ENCODE measurements at places on chromosomes 2 and 18.

- DNase-seq = no peak
These were observed 36.4 kb downstream of the EMILIN2 start for GRCh38 chr18:2883076-2883735.

DNA sequence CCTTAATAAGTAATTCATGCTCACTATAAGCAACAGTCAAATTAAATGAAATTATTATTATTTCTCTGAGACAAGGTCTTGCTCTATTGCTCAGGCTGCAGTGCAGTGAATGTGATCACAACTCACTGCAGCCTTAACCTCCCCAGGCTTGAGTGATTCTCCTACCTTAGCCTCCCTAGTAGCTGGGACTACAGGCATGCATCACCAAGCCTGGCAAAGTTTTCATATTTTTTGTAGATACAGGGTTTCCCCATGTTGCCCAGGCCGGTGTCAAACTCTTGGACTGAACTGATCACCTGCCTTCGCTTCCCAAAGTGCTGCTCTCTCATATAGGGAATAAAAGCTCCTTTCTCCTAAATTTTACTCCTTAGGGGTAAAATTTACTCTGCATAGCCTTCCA, 74.9 kb upstream of the GAREM1 start:
- DNase-seq = no peak

DNA sequence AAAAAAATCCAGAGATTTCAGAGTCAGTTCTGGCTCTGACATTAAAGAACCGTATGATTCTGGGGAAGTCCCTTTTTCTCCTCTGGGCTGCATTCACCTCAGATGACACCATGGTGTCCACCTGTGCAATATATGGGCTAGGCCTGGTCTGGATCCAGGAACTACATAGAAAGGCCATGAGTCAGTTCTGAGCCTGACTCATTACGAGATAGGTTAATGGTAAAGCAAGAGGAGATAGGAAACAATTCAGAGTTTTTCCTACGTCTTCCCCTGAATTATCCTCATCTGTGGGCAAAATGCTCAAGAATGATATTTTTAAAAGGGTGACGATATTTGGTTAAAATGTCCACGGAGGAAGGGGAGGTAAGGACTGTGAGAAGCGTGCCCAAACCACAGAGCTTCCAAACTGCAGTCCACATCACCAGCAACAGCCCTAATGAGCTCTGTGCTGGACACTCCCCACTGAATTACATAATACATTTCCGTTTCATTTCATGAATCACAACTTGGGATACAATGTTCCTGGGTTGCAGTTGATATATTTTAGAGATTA, 180.1 kb upstream of the OSR1 start:
- DNase-seq = no peak

- no peak for DNase-seq
These were observed 168.0 kb downstream of the RPIA start for GRCh38 chr2:88859461-88859860.

- no peak for DNase-seq
These were observed 92.9 kb downstream of the MAP4K4 start for GRCh38 chr2:101790416-101790815.

- DNase-seq = no peak
These were observed 128.7 kb downstream of the NCKAP5 start for GRCh38 chr2:133439565-133439920.

DNA sequence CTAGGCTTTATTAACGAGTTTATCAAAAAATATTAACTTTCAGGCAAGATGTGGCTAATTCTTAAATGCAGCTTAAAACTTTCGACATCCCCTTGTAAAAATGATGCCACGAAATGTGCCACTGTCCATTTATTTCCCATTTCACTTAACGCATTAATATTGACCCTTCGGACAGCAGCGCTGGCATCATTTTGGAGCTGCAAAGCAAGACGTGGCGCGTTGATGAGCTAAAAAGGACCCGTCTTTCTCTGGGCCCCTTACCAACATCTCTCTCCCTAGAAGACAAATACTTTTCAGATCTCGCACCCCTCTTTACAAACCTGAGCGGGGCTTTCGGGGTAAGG, 367.9 kb downstream of the MTX2 start:
- DNase-seq = no peak

DNA sequence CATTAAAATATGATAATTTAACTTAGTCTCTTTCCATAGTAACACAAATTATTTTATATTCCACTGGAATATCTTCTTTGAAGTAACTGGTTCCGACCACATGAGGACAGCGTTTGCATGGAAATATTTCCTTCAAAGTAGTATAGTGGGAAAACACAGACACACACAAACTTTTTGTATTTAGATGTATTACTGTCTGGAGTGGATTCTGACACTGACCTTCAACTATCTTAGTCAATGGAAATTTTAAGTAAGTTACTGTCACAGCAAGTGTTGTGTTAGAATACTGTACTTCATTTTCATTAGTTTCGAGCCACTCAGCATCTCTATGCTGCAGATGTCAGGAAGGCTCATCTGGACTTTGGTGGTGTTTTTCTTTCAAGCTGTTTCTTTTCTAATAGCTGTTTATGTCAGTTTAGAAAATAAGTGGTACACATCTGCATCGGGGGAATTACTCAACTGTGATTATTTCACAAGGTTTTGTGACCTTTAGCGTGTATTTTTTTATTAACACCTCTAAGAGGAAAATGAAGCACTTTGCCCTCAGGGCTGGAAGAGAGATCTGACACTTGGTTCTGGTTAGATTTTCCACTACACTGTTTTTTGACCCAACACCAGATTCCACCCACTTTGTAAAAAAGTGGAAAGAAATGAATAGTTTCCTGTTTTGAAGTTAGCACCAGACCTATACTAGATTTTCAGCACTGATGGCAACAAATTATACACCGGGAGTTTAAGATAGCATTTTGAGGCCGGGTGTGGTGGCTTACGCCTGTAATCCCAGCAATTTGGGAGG, 18.9 kb upstream of the THOC1 start:
- DNase-seq = peak; percentile 51

DNA sequence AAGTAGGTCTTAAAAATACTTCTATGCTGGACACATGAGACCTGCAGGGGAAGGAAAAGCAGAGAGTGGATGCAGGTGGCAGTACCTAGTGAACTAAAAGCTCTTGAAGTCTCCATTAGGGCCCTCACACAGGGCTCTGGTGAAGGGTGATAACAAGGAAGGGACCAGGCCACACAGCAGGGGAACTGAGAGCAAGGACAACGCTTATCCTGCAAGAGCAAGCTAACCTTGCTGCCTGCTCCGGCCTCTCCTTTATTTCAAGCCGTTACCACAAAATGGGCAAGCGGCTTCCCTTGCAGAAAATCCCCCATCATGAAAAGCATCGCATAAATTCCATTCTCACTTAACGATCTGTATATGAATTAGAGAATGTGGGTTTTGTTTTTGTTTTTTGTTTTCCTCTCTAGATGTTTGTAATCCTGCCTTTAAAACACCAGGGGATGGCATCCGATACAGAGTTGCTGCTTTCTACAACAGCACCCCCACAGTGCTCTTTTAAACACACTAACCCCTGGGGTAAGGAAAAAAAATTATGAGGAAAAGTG, 64.5 kb downstream of the CACNB4 start:
- DNase-seq = no peak

DNA sequence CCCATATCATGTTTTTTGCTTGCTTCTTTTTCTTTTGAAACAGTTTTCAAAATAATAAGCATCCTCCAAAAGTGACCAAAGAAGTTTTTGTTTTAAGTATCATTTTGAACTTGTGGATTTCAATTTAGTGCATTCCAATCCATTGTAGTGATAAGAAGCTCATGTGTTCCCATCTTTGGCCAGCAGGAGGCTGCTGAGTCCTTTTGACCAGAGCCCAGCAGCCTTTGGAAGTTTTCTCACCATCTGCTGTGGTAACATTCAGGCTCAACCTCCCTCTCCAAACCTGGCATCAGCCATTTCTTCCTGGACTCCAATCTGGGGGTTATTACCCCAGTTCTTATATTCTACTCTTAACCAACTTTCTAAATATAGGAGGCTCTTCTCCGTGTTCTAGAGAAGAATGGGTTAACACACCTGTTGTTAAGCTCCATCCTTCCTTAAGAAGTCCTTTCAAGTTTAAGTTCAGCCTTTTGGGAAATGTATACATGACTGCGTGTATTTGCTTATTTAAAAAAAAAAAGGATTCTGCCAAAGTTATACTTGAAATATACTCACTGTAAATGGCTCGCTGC, 39.0 kb upstream of the MAL start:
- DNase-seq = peak; percentile 72

DNA sequence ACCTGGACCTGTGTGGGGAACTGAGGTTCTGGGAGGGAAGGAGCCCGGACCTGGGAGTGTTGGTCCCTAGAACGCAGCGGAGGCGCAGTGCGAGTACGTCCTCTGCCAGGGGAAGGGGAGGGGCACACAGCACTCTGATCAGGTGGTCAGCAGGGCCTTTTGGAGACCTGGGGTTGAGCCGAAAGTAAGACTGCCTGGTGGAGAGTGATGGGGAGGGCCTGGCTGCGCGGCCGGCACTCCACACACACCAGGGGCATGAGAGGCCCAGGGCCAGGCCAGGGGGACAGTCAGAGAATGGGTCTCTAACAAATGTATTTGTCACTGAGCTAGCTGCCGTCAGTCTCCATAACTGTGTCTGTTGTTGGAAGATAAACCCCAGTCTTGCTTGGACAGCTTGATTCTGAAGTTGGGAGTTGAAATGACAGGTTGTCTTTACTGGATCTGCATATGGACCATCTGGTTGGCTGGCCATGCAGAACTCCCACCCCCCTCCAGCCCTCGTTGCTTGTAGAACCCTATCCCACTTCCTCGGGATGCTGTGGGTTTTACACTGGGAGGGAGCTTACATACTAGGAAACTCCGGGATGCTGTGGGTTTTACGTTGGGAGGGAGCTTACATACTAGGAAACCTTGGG, 75.4 kb upstream of the NFATC1 start:
- no peak for DNase-seq

DNA sequence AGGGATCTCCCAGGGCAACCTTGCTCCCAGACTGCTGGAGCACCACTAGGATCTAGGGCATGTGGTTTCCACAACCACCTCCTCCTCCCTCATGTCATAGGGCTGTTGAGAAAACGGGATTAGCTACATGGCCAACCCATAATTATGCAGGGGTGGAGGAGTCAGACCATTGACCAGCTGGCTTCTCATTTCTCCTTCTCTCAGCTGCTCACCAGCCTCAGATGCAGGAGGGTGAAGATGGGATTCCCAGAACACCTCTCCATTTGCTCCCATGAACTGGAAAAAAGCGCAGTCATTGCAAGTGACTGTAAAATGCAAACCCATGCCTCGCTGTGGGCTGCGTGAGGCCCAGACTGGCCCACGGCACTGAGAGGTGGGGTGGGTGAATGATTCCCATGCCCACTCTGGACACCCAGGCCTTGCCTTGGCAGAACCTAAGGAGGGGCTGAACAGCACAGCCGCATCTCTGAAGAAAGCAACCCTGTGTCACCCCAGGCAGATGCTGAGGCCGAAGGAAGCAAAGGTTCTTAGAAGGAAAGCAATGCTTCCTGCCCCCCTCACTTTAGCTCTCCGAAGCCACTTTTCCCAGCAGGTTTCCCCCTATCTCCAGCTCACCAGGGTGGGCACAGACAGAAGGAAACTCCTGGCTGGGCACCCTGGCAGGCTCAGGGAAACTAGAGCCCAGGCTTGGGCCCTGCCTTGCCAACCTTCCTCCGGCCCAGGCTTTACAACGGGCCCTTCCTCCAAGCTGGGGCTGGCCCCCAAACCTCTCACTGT, 69.6 kb upstream of the RTN4 start:
- DNase-seq = peak; percentile 66

DNA sequence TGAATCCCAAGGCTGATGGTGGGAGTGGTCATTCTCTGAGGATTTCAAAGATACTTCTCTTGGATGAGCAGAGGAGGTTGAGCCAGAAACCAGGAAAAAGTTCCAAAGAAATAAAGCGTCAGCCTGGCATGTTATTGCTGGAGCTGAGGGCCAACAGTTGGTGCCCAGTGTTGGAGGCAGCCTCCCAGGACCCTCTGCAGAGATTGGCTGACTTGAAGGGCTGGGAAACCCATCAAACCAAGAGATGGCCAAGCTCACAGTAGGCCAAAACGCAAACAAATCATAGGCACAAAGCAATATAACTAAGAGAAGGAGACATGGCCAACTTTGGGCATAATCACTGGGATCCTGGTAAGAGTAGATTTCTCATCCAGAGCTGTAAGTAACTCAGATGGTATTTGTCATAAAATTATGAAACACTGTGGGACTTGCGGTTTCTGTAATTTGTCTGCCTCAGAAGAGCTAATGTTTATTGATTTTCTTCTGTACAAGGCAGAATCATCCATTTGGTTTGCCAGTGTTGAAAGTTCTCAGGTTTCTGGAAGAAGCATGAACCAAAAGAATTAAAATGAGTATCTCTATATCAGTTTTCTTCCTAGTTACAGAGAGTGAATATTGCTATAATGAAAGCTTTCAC, 108.3 kb downstream of the ATL2 start:
- DNase-seq = no peak

- no peak for DNase-seq
These were observed 680 bp downstream of the ATP5F1A start for GRCh38 chr18:46097431-46097800.

DNA sequence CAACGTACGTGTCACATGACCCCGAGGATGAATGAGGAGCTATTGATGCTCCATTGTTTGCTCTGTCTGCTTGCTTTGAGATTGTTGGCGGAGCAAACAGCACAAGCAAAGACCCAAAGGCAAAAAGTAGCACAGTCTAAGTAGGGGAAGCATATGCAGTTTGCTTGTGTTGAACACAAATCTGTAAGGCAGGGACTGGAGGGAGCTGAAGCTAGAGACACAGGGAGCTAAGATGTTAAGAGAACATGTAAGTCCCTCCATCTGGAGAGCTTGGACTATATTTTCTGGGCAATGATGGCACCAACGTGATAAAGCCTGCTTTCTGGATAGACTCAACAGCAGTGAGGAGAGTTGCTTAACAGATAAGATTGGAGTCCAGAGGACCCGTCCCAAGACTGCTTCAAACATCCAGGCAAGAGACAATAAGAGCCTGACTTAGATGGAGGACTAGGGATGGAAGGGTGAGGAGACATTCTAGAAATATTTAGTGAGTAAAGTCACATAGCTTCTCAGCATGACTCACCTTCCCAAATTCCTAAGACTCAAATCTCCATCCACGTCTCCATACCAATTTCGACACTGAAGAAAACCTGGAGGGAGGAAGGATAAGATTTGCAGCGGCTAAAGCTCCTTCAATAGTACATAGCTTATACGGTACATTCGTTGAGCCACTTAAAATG, 88.1 kb upstream of the KLF7 start:
- DNase-seq = no peak

GRCh38 chr2:237154082-237154638, 68.5 kb downstream of the COPS8 start:
- DNase-seq = peak; percentile 2

- no peak for DNase-seq
These were observed 391.3 kb upstream of the FIGN start for GRCh38 chr2:164126960-164127660.

- peak; percentile 92 for DNase-seq
These were observed 302.7 kb upstream of the TNP1 start for GRCh38 chr2:217162533-217162932.

- no peak for DNase-seq
These were observed 1.6 kb upstream of the ARHGEF4 start for GRCh38 chr2:130834931-130835765.

- no peak for DNase-seq
These were observed 8.0 kb upstream of the CFAP65 start for GRCh38 chr2:219049282-219049681.

- no peak for DNase-seq
These were observed 52.2 kb upstream of the TSPYL6 start for GRCh38 chr2:54308186-54308585.
